ENCODE measurements at places on chromosomes 6 and 20.
A peak's percentile ranks its signal among the peaks of the same experiment; 100 is the strongest.

DNA sequence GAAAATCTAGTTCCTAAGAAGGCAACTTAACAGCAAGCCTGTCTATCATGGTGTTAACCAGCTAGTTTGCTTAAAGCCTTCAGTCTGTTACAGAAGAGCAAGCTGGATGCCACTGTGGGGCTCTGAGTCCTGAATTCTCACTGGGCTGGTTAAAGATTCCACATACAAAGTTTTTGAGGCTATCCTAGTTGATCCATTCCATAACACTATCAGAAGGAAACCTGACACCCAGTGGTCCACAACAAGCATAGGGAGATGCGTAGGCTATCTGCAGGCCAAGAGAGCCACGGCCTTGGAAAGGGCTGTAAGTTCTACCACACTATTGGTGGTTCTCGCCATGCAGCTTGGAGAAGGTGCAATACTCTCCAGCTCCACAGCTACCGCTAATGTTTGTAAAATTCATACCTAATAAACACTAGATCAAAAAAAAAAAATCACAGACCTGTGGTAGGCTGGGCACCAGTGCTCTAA, 420 bp upstream of the MCCD1 start:
- peaks cover 38% of the 10 kb centered on the region for H3K36me3 ChIP-seq
- no peaks in the 10 kb centered on the region for H3K4me1 ChIP-seq
- no peak overlapping the region for H3K27ac ChIP-seq
- H3K4me3 ChIP-seq = no peak overlapping the region

DNA sequence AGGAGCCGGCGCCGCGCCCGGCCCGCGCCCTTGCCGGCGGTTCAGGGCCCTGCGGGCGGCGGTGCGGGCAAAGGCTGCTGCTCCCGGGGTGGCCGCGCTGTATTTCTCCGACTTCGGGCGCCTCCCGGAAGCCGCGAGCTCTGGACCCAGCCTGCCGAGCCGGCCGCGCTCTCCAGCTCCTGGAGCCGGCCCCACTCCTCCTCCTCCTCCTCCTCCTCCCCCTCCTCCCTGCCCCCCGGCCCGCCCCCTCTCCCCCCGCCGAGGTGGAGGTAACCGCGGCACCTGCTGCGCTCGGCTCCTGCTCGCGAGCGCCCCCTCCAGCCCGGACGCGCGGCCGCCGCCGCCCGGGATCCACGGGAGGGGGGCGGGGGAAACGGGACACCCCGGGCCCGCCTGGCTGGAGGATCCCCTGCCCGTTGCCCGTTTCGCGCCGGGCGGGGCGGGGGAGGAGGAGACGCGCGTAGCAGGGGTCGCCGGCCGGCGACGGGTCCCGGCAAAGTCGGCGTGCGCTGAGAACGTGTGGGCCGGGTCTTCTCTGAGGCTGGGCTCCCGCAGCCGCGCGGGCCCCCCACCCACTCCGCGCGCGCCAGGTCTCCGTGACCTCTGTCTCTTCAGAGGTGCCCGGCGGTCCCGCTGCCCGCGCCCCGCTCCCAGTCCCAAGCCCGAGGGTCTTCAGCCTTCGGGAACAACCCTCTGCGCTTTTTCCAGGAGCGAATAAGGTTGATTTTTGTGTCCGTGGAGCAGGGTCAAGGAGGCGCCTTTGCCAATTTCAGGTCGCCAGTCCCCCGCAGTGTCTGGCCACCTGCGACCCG, at the start of gene SLC22A23:
SLC22A23 (minus strand) TSS at position 153 of the 812 bp plus-strand sequence. CDS start 491 bp downstream, outside the sequence.
- no peaks in the 10 kb centered on the region for H3K36me3 ChIP-seq
- peak within 1 kb of the TSS; percentile 72 for H3K4me3 ChIP-seq
- no peak within 1 kb of the TSS for H3K27ac ChIP-seq
- peaks cover 15% of the 10 kb centered on the region for H3K27me3 ChIP-seq
- peaks cover 36% of the 10 kb centered on the region for H3K4me1 ChIP-seq

GRCh38 chr20:45111799-45112471, 3.0 kb downstream of the WFDC5 start:
- no peak overlapping the region for H3K4me3 ChIP-seq
- no peaks in the 10 kb centered on the region for H3K36me3 ChIP-seq
- no peak overlapping the region for H3K27ac ChIP-seq
- DNase-seq = no peak
- no peaks in the 10 kb centered on the region for H3K27me3 ChIP-seq
- H3K4me1 ChIP-seq = peaks cover 6% of the 10 kb centered on the region

DNA sequence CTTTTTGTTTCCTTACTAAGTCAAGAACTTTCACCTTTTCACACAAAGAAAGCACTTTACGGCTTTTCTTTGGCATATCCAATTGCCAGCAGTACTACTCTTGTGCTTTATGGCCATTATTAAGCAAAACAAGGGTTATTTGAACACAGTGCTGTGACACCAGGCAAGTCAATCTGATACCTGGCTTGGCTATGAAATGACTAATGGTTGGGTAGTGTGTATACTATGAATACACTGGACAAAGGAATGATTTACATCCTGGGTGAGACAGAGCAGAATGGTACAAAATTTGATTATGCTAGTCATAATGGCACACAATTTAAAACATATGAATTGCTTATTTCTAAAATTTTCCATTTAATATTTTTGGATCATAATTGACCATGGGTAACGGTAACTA, 22.1 kb upstream of the ADGRF1 start:
- H3K27me3 ChIP-seq = no peaks in the 10 kb centered on the region
- H3K4me1 ChIP-seq = no peaks in the 10 kb centered on the region
- no peaks in the 10 kb centered on the region for H3K36me3 ChIP-seq
- no peak overlapping the region for H3K4me3 ChIP-seq
- H3K27ac ChIP-seq = no peak overlapping the region

DNA sequence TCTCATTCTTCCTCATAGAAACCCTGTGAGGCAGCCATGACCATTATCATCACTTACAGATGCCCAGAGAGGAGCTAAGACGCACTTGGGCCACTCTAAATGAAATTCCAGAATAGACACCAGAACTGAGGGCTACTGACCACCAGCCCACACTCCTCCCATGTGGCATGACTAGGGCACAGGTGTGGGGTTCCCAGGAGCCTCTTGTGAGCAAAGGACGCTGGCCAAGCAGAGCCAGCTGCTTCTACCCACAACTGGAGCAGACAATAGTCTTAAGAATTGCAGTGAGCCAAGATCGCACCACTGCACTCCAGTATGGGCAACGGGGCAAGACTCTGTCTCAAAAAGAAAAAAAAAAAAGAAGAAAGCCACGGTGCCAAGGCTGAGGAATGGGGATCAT, 10.0 kb downstream of the AHCY start:
- H3K27ac ChIP-seq = no peak overlapping the region
- no peaks in the 10 kb centered on the region for H3K4me1 ChIP-seq
- peaks cover 31% of the 10 kb centered on the region for H3K36me3 ChIP-seq
- DNase-seq = no peak

DNA sequence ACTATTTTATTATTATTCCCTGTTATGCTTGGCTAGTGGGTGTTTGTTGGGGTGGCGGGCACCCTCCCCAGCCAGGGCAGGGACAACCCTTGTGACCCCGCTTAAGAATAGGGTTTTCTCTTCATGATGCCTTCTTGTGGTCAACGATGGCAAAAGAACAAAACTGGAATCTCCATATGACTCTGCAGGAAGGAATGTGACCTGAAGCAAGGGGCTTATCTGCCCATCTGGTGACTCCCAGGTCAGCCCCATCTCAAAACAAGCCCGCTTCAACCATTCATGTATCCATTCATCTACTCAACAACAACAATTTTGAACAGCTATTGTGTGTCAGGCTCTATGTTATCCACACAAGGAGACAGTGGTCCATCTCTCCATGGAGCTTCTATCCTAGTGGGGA, 30.9 kb upstream of the TGM6 start:
- no peak overlapping the region for H3K4me3 ChIP-seq
- H3K27me3 ChIP-seq = peaks cover 14% of the 10 kb centered on the region
- H3K36me3 ChIP-seq = no peaks in the 10 kb centered on the region
- peaks cover 9% of the 10 kb centered on the region for H3K4me1 ChIP-seq
- no peak for DNase-seq

GRCh38 chr20:13401596-13401995, 180.5 kb downstream of the ISM1 start:
- DNase-seq = no peak
- no peak overlapping the region for H3K27ac ChIP-seq
- no peaks in the 10 kb centered on the region for H3K36me3 ChIP-seq
- H3K4me1 ChIP-seq = no peaks in the 10 kb centered on the region
- no peak overlapping the region for H3K4me3 ChIP-seq

- H3K4me1 ChIP-seq = no peaks in the 10 kb centered on the region
- DNase-seq = no peak
- H3K4me3 ChIP-seq = no peak overlapping the region
- no peaks in the 10 kb centered on the region for H3K27me3 ChIP-seq
- H3K36me3 ChIP-seq = no peaks in the 10 kb centered on the region
Measured at GRCh38 chr20:51831866-51832265, 29.5 kb upstream of the SALL4 start.

- H3K27me3 ChIP-seq = no peaks in the 10 kb centered on the region
- no peak overlapping the region for H3K4me3 ChIP-seq
- no peaks in the 10 kb centered on the region for H3K4me1 ChIP-seq
- DNase-seq = no peak
Measured at GRCh38 chr6:89187504-89187903, 29.7 kb downstream of the GABRR1 start.

DNA sequence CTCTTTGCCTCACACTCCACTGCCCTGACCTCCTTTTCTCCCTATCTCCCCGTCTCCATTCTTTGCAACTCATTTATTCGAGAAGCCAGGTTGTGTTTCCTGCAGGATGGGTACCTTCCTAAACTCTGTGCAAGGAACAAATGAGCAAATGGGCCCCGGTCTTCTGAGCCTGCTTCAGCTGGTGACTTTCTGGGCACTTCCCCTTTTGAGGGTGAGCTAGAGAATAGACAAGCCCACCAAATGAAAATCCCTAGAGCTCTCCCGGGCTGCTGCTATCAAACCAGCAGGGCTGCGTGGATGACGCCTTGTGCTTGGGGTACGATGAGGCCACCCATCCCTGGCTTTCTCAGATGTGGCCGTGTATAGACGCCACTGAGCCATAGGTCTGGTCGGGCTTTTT, 91.0 kb upstream of the FOXA2 start:
- DNase-seq = no peak
- no peaks in the 10 kb centered on the region for H3K27me3 ChIP-seq
- H3K36me3 ChIP-seq = no peaks in the 10 kb centered on the region
- no peak overlapping the region for H3K27ac ChIP-seq
- H3K4me1 ChIP-seq = no peaks in the 10 kb centered on the region
- no peak overlapping the region for H3K4me3 ChIP-seq

GRCh38 chr20:53739799-53740785, 146.5 kb upstream of the ZNF217 start:
- H3K27me3 ChIP-seq = no peaks in the 10 kb centered on the region
- no peak overlapping the region for H3K27ac ChIP-seq
- no peaks in the 10 kb centered on the region for H3K36me3 ChIP-seq
- H3K4me3 ChIP-seq = peak overlapping the region; percentile 49
- peaks cover 19% of the 10 kb centered on the region for H3K4me1 ChIP-seq
- DNase-seq = no peak

DNA sequence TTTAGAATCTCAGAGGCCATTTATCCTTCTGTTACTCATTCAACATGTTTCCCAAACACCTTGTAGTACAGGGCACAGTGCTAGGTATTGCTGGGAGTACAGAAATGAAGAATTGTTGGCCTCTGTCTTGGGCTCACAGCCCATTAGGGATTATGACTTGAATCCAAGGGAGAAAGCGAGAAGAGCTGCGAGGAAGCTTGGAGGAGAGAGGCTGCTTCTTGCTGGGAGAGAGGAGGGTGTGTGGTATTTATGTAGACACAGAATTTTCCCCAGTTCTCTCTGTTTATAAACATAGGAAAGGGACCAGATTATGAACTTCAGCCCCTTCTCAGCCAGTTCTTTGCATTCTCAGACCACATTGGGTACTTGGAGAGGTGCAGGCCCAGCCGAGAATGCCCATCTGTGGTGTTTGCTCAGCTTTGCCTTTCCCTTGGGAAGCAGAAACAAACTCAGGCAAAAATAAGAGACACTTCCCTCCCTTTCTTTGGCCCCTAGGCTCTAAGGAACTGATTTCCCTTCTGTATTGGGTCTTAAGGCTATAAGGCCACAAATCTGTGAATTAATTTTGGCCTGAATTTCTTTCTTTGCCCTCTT, 17.9 kb downstream of the CHMP4B start:
- no peaks in the 10 kb centered on the region for H3K27me3 ChIP-seq
- no peak for DNase-seq
- peaks cover 29% of the 10 kb centered on the region for H3K4me1 ChIP-seq
- H3K36me3 ChIP-seq = peaks cover 11% of the 10 kb centered on the region
- H3K27ac ChIP-seq = no peak overlapping the region

DNA sequence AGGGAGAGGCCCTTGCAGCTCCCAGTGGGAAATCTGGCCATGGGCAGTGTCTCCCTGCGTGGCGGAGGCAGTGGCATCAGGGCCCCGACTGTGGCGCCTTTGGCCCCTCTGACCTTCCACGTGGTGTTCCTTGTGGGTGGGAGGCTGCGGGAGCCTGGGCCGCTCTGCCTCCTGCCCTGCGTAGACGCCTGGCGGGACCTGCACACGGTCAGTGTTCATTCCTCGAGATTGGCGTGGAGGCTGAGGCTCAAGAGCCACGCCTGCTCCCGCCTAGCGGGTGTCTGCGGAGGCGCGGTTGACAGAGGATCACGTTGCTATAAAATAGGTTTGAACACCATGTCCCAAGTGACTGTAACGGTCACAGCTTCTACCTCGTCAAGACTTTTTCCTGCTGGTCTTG, 14.0 kb downstream of the COL9A3 start:
- H3K27ac ChIP-seq = no peak overlapping the region
- H3K36me3 ChIP-seq = no peaks in the 10 kb centered on the region
- H3K4me1 ChIP-seq = peaks cover 8% of the 10 kb centered on the region
- no peak overlapping the region for H3K4me3 ChIP-seq
- H3K27me3 ChIP-seq = no peaks in the 10 kb centered on the region

DNA sequence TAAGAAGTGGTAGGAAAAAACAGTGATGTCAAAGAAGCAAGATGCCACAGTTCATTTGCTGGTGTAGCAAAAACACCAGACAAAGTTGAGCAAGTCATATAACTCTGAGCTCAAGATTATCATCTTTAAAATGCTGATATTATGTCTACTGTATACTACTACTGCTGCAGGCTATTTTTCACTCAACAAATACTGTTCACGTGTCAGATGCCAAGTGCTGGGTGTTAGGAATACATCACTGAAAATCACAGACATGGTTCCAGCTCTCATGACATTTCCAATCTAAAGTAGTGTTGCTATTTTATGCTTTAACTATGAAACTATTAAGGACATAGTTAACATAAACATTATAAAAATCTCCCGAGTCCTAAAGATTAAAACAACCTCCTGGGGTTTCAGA, 163.0 kb downstream of the NKAIN2 start:
- no peaks in the 10 kb centered on the region for H3K4me1 ChIP-seq
- no peak for DNase-seq
- no peak overlapping the region for H3K27ac ChIP-seq
- H3K4me3 ChIP-seq = no peak overlapping the region
- no peaks in the 10 kb centered on the region for H3K27me3 ChIP-seq

All from CD4-positive, alpha-beta T cell (primary cell).